Body of pancreas (tissue), 4 donors: ENCODE measurements at places on chromosomes 4 and X. TPM values are rescaled to one million over a fixed set of nuclear protein-coding genes. Genes with fewer than 3 reads are reported as not detected.

DNA sequence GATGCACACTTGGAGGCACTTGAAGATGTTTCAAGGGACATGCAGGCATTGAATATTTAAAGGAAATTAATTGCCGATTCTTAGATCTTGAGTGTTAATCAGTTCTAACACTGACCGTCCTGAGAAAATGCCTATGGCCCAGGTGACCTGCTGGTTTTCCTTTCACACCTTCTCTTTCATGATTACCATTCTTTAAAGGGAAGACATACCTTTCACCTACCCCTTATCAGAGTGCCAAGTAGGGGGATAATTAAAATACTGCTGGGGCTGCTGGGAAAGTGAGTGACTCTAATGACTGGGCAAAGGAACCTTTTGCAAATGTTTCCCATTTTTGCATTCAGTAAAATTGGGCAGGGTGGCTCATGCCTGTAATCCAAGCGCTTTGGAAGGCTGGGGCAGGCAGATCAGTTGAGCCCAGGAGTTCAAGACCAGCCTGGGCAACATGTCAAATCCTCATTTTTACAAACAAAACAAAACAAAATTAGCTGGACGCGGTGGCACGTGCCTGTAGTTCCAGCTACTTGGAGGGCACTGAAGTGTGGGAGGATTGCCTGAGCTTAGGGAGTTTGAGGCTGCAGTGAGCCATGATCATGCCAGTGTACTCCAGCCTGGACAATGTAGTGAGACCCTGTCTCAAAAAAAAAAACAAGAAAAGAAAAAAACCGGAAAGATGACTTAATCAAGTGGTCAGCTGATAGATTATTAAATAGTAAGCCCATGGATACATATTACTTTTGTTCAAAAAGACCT lies 44.3 kb downstream of the TMEM131L start:
- DNase-seq: no peak

DNA sequence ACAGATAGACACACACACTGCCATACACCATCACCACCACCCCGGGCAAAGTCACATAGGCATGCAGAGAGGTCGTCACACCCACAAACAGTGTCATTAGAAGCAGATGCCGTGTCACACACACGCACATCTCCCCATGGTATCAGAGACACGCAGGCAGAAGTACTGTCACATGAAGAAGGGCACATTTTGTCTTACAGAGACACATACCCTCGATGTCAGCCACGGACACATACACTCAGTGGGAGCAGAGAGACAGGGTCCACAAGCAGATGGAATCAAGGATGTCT lies 3.3 kb downstream of the NALF2 start:
- DNase-seq: no peak

The KLHL4 gene
- not detected for total RNA-seq

The FOXR2 gene
- total RNA-seq: not detected
